Central memory CD8-positive, alpha-beta T cell (primary cell): ENCODE measurements at places on chromosomes 5 and 9.

GRCh38 chr9:132187121-132187620 lies 25.3 kb downstream of the NTNG2 start:
- DNase-seq = no peak

DNA sequence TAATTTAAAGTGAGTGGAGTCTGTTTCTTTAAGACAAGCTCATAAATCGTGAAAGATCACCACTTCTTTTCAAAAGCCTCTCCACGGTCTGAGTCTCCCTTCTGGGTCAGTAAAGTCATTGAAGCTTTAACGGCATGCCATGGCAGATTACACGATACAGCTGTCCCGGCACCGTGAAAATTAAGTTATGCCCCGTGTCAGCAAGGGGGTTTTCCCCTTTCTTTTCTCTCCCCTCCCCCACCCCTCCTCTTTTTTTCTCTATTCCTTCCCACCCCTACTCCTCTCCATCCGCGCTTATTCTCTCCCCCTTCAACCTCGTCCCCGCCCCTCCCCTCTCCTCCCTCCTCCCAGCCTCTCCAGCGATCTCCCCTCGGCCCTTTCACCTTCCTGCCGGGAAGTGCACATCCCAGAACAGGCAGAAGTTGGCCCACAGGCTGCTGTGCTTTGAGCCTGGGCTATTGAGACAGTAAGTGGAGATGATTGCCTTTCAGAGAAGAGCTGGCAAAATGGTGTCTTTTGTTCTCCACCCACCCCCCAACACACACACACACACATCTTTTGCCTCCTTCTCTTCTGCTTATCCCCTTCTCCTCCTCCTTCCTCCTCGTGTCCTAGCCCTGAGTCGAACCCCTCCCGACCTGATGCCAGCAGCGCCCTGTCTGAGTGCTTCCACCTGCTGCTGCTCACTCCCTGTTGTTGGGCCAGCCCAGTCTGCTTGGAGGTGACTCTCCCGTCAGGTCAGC lies 44.1 kb downstream of the GAS1 start:
- no peak for DNase-seq

GRCh38 chr5:154300207-154300883 lies 109.8 kb downstream of the GALNT10 start:
- DNase-seq = no peak

GRCh38 chr9:125172031-125172755 lies 17.4 kb downstream of the PPP6C start:
- DNase-seq = no peak

DNA sequence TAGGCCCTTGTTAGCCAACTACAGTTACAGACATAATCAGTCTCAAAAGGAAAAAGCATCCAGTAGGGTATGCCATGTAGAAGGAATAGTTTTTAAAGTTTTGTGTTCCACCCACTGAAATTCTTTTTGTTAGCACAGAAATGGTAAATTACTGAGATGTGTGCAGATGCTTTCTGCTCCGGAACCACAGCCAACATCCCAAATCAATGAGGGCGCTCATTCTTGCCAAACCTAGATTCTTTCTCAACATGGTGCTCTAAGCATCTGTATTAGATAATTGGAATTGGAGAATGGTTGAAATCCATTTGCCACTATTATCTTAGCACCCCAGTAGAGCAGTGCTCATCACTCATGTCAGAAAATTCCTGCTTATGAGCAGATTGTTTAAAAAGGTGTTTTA lies 127.8 kb downstream of the SEC61B start:
- no peak for DNase-seq
